NCI-H510A (cell line): ENCODE measurements at places on chromosomes 7 and 10.
A peak's percentile ranks its signal among the peaks of the same experiment; 100 is the strongest.

DNA sequence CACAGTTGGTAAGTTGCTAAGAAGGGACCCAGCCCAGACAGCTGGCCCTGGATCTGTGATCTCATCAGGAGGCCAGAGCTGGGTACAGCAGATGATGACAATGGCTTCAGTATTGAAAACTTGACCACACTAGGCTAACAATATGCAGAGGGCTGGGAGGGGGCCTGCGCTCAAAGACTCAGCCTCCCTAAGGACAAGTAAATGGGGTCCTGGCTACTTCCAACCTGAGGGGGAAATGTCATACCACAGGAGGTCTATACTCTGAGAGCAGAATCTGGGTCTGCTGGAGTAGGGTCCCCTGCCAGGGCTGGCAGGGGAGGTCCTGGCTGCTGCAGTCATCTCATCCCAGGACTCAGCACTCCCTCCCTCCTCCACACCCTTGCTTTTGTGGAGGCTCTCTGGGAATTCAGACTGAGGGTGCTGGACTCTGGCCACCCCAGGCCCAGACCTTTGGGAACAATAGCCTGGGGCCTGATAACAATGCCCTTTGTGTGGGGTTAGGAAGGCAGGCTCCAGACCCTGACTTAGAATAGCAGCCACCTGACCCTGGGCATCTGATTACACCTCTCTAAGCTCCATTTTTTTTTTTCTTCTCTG, 1.4 kb downstream of the FXYD4 start:
- DNase-seq = no peak

- DNase-seq = no peak
Observed at GRCh38 chr10:62610649-62611229, 193.8 kb upstream of the ADO start.

GRCh38 chr10:83983578-83984255, 155.6 kb upstream of the GHITM start:
- peak; percentile 32 for DNase-seq

DNA sequence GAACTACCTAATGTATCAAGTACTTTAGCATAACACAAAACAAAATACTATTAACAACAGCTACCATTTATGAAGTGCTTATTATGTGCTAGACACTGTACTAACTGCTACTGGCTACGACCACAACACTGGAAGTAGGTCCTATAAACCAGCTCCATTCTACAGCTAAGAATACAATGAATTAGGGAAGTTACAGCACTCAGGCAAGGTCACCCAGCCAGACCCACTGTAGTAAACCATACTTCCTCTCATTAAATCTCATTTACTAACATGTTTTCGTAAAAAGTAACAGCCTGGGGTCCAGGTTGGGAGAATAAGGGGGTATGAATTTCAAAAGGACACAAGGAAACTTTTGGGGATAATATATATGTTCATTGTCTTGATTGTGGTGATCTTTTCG, 25.4 kb downstream of the NAPEPLD start:
- DNase-seq = no peak

DNA sequence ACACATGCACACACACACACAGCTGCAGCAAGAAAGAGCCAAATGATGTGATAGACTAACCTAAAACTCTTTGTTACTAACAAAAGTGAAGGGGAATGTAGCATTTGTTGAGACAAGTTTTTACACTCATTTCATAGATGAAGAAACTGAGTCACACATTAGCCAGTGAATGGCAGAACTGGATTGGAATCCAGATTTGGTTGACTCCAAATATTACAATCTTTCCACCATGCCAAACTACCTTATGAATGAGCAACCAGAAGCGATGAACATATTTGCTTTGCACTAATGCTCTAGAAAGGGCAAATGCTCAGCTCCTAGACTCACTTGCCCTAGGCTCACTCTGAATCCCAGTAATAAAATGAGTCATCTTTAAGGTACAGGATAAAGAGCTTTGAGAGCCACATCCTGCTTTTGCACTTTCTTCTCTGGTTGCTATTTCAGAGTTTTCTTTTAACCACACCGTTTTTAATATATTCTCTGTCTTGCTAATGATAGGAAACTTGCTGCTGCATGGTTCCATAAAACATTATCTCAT, 111.9 kb downstream of the GPAM start:
- DNase-seq = no peak

GRCh38 chr7:73865738-73866445, 4.9 kb downstream of the TMEM270 start:
- no peak for DNase-seq

GRCh38 chr10:129848696-129849451, 115.2 kb downstream of the EBF3 start:
- DNase-seq = no peak

GRCh38 chr7:39810204-39810642, 139.8 kb upstream of the CDK13 start:
- no peak for DNase-seq

DNA sequence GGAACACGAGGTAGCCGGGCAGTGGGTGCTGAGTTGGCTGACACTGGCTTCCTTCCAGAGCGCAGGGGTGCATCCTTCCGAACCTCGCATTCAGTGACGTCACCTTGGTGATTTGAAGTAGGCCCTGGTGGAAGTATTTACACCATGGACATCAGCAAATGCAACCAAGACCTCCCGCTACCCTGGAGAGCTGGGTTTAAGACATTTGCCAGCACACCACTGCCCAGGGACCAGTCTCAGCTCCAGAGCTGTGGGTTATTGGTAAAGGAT, 106.4 kb upstream of the GPR26 start:
- no peak for DNase-seq

- DNase-seq = no peak
Observed at GRCh38 chr7:138355254-138355653, 104.8 kb upstream of the TRIM24 start.

DNA sequence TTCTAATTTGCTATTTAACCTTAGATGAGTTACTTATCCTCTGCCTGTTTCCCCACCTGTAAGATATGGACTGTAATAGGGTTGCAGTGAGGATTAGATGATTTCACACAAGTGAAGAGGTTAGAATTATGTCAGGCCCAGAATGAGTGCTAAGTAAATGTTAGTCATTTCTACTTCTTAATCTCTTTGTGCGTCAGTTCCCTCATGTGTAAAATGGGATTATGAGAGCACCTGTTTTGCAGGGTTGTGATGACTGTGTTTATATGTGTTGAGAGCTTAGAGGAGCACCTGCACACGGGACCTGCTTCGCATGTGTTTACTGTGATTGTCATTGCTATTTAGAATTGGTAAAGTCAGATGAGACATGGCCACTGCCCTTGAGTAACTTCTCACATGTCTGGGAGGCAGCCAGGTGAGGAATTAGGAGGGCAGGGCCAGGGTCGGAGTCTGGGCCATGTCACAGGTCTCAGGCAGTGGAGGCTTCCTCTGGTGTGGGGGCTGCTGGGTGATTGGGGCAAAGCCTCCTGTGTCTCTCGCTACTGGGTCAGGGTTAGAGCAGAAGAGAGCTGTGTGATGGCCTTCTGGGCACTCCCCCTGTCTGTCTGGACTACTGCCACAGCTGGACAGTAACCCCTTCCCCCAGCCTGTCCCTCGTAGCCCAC, 106.7 kb downstream of the WDFY4 start:
- DNase-seq = peak; percentile 7

GRCh38 chr7:66617295-66617694, 11.4 kb upstream of the KCTD7 start:
- no peak for DNase-seq

DNA sequence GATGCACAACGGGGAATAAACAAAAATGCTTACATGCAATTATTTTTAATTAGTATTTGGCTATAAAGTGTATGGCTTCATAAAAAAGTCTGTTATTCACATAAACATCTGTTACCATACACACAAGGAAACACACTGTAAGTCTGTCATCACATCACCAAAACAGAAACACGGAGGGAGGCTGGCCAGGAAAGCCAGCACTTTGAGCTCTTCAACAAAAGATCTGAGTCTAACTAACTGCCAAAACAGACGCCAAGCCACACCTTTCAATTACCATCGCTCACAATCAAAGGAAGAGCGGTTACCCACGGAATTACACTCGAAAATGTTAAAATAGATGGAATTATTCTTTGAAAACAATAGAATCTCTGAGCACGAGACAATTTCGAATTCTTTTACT, 49.2 kb upstream of the MGMT start:
- no peak for DNase-seq

DNA sequence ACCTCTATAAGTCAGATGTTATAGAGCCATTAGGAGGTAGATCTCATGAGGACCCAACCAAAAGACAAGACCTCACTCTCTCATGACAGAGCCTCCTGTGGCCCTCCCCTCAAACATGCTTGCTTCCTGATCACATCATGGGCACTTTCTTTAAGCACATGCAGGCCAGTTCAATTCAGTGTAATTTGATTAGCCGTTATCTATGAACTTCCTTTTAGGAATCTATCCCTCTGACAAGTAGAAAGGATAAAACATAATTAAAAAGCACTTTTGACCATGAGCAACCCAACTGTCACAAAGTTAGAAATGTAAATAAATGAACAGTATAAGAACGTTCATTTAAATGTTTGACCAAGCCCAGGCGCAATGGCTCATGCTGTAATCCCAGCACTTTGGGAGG, 27.7 kb upstream of the TMEM254 start:
- DNase-seq = no peak

DNA sequence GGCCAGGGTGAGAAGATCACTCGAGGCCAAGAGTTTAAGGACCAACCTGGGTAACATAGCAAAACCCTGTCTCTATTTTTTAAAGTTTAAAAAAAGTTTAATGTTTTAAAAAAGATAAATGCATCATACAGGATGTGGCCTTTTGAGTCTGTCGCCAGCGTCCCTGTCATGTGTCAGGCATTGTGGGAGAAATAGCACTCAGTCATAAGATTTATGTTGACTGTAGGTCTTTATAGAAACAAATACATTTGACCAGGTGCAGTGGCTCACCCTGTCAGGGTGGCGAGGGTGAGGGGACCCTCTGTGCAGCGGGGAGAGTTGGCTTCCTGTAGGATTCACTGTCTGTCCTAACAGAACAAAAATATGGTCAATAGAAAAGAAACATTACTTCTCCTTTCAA, 63.5 kb upstream of the SH2B2 start:
- DNase-seq = no peak

- no peak for DNase-seq
Observed at GRCh38 chr7:147858421-147858820, 732.1 kb upstream of the C7orf33 start.

- DNase-seq = no peak
Observed at GRCh38 chr10:30365278-30365677, 16.2 kb upstream of the MTPAP start.

DNA sequence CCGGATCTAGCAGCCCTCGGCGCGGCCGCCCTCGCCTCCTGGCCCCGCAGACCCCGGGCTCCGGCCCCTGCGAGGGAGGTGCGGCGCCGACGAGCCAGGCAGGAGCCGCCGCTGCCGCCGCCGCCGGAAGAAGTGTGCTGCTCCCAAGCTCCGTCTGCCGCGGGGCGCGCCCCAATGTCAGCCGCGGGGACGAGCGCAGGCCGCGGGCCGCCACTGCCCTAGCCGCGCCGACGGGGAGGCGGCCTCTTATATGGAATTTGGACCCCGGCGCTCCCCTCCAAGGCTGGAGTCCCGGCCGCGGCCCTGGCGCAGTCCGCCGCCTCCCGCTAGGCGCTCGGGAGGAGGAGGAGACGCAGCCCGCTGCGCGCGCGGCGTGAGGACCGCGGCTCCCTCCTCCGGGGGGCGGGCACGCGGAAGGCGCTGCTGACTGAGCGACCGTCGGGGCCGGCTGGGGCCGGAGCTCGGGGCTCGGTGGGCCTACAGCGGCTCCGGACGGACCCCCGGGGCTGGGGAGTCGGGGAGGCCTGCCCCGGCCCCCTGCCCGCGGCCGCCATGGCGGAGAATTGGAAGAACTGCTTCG, at the start of gene TRIM8:
TRIM8 (plus strand) TSS at position 414 of the 580 bp plus-strand sequence; CDS start at position 553, 139 bp downstream.
- no peak for DNase-seq

DNA sequence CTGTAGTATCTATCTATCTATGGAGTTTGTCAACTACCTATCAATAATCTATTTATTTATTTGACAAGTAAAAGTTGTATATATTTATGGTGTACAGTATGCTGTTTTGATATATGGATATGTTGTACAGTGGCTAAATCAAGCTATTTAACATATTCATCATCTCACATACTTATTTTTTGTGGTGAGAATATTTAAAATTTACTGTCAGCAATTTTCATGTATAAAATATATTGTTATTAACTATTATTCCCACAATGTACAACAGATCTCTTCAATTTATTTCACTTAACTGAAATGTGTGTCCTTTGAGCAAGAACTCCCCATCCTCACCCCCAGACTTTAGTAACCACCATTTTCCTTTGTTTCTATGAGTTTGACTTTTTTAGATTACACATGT, 14.5 kb downstream of the AGR3 start:
- no peak for DNase-seq

GRCh38 chr10:29961351-29961750, 98.0 kb downstream of the JCAD start:
- no peak for DNase-seq

DNA sequence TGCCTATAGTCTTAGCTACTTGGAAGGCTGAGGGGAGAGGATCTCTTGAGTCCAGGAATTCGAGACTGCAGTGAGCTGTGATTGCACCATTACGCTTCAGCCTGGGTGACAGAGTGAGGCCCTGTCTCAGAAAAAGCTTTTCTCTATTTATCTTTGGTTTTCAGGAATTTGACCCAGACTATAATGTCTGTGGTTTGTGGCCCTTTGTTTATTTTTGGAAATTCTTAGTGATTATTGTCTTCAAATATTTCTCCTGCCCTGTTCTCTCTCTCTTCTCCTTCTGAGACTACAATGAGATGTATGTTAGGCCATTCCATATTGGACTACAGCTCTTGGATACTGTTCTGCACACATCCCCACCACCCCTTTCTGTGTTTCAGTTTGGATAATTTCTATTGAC, 4.7 kb downstream of the MUC12 start:
- no peak for DNase-seq

DNA sequence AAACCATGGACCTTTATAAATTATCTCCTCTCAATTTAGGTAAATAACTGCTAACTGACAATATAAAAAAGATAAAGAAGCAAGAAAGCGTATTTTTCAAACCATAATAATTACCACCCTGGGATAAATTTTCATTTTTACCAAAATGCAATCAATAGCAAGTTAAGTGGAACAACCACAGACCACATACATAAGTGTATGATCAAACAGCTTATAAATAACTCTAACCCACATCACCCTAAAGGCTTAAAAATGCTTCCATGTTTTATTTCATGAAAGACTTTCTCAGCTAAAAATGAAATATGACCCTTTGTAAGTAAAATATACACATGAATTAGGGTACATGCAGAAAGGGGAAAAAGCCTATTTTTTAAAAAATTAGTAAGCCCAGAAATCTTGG, 156.5 kb downstream of the SGMS1 start:
- DNase-seq = no peak

DNA sequence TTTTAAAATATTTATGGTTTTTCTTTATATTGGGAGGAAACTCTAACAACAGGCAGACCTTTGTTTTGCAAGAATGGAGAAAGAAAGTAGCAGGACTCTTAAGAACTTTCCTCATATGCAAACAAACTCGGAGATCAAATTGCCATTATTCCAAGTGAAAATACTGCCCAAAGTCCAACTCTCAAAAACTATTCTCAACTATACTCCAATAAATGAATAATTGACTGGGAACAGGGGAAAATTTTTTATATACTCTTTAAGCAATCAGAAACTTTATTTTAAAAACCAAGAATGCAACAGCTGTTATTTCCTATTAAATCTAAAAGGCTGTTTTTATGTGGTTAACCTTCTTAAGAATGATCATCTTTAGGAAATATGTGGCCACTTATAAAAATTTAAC, 101.9 kb downstream of the COL28A1 start:
- DNase-seq = no peak
